ENCODE measurements at places on chromosomes 1 and 21. TPM values are rescaled to one million over a fixed set of nuclear protein-coding genes. Genes with fewer than 3 reads are reported as not detected.
A peak's percentile ranks its signal among the peaks of the same experiment; 100 is the strongest.

The NVL gene
- 46.7 TPM for total RNA-seq

The LRRN2 gene
- total RNA-seq, result not detected

The FCRL6 gene
- 0.41 TPM for total RNA-seq

The PCP4L1 gene
- total RNA-seq, result not detected

The AADACL4 gene
- total RNA-seq, result not detected

The MASP2 gene
- total RNA-seq, result not detected

The SLC9C2 gene
- not detected for total RNA-seq

The B3GALT5 gene
- total RNA-seq, result not detected

DNA sequence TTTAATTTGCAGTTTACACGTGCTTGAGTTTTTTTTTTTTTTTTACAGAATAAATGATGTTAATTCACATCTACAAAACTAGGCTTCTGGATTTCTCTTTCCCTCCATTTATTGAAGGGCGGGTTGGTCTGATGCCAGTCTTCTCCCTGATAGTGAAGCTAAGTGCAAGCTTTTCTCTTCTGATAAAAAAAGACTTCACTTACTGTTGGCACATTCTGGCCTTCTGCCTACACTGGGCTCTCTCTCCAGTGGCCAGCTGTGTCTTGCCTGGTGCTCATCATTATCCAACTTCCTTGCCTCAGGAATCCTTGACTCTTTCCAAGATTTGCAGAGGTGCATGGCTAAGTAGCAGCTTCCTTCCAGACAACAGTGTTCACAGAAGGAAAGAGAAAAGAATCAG lies 7.6 kb upstream of the RAP1A start:
- no peak for DNase-seq

DNA sequence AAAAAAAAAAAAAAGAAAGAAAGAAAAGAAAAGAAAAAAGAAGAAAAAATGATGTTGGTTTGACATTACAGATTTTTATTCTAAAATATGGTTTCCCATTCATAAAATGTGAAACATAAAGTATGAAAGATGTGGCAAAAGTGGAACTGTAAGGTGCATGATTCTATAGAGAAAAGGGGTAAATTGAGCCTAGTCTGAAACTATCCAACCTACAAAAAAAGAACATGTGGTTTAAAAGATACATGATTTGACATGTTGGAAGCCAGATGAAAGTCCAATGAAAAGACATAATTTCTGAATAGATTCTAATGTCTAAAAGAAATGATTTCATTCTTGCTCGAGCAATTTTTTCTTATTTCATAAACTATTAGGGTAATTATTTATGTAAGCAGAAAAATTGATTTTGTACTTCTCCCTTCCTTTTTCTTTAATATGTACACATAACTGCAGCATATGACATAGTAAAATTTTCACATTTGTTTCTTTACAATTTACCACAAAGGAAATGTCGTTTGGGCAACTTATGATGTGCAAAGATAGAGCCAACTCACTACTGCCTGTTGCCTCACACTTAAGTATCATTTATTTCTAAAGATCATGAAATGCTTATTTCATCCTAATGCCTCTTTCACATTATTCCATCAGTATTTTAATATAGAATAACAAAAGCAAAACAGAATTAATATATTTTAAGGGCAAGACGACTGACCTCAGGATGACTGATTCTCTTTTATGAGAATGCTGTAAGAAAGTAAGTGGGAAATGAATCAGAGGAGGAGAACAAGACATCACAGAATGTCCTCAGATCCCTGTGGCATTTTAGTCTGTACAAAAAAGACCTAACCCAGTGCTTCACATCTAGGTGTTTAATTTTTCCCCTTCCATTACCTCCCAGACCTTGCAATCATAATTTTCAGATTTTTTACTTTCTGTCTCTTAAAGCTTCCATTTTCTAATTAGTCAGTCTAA lies 165.8 kb upstream of the HMCN1 start:
- DNase-seq, result peak; percentile 43

- no peak for DNase-seq
Observed at GRCh38 chr1:193326296-193326695, 139.9 kb upstream of the B3GALT2 start.

GRCh38 chr1:245614476-245614875 lies 459.7 kb downstream of the KIF26B start:
- no peak for DNase-seq

DNA sequence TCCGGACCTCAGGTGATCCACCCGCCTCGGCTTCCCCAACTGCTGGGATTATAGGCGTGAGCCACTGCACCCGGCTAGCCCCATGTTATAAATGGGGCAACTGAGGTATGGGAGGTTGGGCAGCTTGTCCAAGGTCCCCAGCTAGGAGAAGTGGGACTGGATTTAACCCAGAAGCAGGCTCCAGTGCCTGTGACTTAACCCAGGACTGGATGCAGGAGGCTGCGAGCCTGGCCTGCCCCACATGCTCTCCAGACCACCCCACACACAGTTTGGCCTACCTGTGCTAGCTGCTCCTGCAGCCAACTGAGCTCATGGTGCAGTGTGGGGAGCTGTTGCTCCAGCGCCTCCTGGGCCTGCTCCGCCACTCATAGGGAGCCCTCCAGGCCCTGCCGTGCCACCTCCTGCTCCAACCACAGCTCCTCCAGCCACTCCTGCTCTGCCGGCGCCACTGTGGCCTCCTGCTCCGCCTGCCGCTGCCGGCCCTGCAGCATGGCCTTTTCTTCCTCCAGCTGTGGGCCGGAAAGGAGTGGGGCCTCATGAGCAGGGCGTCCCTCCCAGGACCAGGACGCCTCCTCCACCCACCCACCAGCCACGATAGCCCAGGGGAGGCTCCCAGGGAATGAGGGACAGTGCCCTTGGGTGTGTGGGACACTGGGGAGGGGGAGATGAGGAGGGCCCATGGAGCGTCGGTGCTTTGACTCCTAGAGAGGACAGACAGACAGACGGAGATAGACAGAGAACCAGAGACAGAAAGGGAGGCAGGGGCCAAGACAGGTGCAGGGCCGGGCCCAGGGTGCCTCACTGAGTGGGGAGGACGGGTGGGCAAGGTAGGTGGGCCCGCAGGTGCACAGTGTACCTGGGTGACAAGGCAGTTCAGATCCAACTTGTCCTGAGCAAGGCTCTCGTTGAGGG lies 12.4 kb upstream of the NBPF1 start:
- DNase-seq, result no peak

GRCh38 chr1:90622666-90623065 lies 94.4 kb downstream of the BARHL2 start:
- DNase-seq, result no peak

DNA sequence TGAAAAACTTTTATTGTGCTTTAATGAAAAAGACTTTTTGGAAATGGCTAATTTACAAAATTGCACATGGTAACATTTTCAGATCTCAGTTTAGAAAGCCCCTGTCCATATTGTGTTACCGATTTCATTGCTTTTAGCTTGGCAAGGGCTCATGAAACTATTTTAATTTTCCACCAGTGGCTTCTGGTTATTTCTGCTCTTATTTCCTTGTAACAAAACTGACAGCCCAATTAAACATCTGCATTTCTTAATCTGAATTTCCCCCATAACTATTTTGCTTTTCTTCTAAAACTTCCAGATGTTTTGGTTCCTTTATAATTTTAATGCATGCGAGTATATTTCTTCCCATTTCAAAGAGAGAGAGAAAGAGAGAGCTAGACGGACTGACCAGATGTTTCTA lies 264.8 kb downstream of the PTPRC start:
- DNase-seq, result no peak

DNA sequence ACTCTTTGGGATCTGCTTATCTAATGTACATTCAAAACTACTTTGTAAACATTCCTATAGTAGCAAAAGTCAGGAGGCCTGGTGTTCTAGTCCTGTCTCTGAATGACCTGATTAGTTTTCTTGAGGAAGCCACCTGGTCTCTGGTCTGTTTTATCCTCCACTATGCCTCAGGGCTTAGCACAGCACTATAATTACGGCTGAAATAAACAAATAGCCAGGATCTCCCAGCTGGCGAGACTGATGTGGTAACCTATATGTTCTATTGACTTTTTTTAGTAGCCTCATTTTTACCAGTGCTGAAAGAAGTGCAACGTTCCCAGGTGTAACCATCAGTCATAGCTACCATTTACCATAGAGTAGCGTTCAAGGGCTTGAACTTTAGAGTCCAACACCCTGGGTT lies 24.2 kb upstream of the RPL11 start:
- DNase-seq, result no peak

DNA sequence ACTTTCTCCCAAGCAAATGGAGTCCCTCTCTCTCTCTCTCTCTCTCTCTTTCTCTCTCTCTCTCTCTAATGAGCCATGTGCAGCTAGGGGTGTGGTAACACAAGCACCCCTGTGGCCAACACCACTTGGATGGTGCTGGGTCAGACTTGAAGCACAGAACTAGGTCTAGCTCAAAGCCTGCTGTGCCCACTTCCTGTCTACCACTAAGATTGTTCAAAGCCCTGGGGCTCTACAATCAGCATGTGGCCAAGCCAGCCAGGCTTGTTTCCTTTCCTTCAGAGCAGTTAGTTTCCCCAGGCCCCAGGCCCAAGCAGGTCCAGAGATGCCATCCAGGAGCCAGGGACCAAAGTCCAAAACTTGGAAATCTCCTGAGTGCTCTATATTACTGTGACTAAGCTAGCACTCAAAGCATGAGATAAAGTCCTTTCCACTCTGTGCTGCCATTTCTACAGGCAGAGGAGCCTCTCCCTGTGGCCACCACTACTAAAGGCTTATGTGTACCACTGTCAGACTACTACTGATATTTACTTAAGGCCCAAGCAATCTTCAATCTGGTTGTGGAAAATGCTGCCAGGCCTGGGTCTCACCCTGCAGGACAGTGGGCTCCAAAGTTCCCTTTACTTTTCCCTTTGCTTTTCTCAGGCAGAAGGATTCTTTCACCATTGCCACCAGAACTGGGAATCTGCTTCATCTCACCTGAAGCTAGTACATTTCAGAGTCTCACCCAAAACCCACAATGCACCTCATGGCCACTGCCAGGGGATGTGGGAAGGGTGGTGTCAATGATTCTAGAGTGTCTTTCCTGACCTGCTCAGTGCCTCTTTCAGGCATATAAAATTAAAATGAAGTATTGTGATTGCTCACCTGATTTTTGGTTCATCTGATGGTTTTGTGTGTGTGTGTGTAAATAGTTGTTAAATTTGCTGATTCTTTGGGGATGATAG lies 999.5 kb downstream of the NCAM2 start:
- no peak for DNase-seq

GRCh38 chr1:53061123-53061858 lies 722 bp upstream of the PODN start:
- no peak for DNase-seq

GRCh38 chr1:9078015-9078751 lies 8.7 kb upstream of the SLC2A5 start:
- DNase-seq, result no peak

DNA sequence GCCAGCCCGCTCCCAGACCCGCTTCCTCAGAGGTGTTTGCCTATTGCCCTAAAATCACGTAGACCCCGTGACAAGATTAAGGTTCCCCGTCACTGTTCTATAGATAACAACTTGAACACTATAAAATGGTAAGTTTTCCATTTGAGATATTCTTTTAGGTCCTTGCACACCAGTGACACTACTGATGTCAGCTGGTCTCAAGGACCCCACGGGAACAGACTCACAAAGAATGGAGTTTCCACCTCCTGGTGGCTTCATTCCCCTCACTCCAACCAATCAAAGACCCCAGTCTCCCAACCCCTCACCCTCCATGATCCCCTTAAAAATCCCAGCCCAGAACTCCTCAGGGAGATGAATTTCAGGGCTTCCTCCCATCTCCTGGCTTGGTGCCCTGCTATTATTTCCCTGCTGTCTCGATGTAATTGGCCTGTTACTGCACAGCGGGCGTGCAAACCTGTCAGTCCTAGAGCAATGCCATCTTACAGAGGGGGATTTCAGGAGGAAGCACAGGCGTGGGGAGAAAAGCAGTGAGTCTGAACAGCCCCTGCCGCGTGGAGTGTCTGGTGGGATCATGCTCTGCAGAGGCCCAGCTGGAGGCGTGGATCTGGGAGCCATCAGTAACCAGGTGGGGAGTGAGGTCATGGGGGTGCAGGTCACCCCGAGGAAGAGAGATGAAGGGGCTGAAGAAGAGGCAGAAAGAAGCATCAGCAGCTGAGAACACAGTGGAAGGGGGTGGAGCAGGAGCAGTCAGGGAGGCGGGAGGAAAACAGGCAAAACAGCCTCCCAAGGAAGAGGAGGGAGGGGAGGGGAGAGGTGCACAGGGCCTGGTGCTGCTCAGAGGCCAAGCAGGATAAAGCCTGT lies 35.1 kb upstream of the LBR start:
- no peak for DNase-seq

- no peak for DNase-seq
Observed at GRCh38 chr21:45532826-45533360, 9.3 kb downstream of the SLC19A1 start.

DNA sequence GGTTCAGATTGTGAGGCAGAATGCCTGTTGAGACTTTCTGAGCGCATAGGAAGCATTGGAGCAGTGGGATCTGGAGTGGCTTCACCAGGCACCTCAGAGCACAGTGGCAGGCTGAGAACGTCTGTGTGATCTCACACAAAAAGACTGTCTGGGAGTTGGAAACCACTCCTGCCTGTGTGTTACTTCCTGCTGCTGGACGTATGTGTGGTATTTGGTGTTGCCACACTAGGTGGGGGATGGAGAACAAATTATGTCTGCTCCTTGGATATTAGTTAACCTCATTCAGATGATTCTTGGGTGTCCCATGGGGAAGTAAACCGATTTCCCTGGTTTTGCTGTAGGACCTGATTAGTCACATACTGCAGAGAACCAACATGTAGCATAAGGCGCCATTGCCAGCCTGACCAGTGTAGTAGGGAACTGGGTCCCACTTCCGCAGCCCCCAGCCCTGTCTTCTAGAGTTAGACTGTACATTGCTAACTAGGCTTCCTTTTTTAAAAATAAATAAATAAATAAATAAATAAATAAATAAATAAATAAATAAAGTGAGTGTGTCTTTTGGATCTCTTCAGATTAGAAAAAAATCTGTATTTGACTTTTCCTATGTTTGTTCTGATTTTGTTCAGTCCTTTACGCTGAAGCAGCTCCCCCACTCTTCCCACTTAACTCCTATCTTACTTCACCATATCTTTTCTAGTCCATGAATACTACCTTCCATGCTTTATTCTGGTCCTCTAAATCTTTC lies 26.9 kb downstream of the UCK2 start:
- DNase-seq, result no peak

GRCh38 chr1:47189844-47190508 lies at the start of gene PDZK1IP1:
Gene PDZK1IP1, minus strand, starts transcription at chr1:47190036. Its CDS starts 104 bp downstream, at chr1:47189932.
- no peak for DNase-seq
